ENCODE measurements at places on chromosomes 7 and 10.

- no peak for DNase-seq
Measured at GRCh38 chr7:106964466-106964865, 80.0 kb upstream of the PRKAR2B start.

- no peak for DNase-seq
Measured at GRCh38 chr7:130956417-130957136, 222.6 kb upstream of the KLF14 start.

DNA sequence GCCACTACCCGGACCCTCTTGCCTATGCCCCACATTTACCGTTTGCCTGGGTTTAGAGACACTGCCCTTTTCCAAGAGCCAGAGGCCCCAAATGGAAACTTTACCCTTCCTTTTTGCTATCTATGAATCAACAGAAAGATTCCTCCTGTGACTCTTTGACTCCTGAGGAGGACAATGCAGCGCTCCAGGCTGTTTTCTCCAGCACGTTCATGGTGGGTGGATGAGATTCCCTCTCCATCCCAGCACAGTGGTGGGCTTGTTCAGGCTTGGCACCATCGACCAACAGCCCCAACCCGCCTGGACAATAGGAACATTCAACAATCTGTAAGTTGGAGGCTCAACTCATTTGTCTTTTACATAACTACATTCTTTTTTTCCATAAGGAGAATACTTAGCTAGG, 55.9 kb downstream of the DLD start:
- DNase-seq = peak; percentile 52

DNA sequence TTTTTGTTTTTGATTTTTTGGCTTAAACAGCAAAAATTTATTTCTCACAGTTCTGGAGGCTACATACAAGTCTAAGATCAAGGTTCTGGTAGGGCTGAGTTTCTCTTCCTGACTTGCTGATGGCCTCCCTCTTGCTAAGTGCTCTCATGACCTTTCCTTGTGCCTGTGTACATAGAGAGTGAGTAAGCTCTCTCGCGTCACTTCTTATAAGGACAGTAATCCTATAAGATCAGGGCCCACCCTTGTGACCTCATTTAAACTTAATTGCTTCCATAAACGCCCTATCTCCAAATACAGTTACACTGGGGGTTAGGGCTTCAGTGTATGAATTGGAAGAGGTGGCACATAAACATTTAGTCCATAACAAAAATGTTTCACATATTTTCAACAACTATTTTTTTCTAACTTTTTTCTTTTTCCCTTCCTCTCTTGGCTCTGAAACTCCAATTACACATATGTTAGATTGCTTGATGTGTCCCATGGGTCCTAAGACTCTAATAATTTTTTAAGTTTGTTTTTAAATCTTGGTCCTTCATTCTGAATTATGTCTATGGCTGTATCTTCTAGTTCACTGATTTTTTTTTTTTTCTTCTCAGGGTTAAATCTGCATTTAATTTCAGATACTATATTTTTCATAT, 149.8 kb downstream of the HBP1 start:
- DNase-seq = peak; percentile 38

DNA sequence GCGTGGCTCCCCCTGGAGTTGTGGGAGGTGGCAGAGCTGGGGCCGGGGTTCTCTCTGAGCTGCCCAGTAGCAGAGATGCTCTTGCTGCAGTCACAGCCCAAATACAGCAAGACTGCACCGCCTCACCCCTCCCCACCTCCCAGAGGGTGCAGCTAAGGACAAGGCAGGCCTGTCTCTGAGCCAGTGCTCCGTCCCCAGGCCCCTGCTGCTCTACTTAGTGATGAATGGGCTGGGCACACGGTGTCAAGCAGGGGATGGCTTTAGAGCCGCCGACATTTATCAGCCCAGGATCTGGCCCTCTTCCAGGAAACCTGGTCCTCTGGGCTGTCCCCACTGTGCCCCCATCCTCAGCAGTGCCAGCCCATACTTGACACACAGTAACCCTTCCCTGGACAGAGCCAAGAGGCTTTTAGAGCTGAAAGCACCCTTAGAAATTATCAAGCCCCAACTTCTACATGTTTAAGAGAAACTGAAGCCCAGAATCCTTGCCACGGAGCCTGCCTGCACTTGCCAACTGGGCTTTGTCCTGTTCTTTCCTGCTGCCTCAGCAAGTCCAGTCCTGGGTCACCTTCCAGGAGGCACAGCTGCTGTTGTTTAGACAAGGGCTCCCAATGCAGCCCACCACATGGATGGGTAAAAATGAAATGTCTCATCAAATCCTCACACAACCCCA, 137.1 kb upstream of the UNC5B start:
- DNase-seq = peak; percentile 66

DNA sequence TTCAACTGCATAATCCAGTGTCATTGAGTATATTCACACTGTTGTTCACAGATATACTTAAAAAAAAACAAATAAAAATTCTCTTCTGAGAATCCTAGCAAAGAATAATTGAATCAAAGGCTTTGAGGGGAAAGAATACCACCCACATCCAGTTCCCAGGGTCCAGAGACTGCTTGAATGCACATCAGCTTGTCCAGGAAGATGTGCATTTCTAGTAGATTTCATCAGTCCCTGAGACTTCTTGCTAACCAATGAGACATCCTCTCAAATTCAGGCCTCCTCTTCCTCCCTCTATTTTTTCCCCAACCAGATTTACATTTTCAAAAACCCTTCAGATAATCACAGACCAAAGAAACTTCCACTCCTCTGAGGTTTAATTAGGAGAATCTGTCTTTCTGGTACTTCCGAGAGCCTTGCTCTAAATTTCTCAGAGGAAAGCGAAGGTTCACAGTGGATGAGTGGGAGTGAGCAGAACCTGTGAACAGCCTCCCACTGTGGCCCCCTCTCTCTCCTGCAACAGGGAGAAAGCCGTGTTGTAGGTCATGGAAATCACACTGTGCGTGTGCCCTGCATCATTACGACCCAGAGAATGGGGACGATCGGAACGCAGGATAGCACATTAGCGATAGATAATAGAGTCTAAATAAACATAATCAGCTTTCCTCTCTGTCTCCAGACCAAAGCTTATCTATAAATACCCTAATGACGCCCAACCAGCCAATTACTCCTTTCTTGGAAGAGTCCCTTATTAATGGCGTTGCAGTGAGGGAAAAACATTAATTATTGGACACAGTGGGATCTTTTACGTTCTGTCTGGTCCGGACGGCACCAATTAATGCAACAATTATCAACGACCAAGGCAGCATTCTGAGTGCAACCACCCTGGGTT, 212.5 kb downstream of the EMX2 start:
- no peak for DNase-seq
